Stimulated activated CD4-positive, alpha-beta T cell treated with anti-CD3 and anti-CD28 coated beads, Interleukin-1b, Interleukin-23, amount 100 ng/mL, for 24 hours (primary cell): ENCODE measurements at places on chromosomes 5 and 9.

- no peak for DNase-seq
Measured at GRCh38 chr9:31542384-31543055, 841.9 kb upstream of the ACO1 start.

GRCh38 chr9:120668399-120668798, 45.9 kb downstream of the MEGF9 start:
- DNase-seq, result no peak

DNA sequence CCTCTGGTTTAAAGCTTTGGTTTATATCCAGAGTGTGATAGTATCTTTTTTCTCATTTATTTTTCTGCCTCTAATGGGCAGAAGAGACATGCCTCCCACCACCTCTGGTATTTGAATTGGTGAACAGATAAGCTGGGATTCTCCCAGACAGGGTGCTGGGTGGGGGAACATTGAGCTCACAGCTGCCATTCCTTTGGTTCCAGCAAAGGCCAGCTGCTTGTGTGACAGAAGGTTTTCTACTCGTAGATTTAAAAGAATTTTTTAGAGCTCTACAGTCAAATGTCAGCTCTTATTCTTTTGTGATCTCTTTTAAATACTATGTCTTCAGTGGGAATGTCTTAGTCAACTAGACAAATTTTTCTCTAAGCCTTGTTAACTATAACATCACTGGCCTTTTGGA, 54.7 kb upstream of the ADAMTS16 start:
- no peak for DNase-seq

DNA sequence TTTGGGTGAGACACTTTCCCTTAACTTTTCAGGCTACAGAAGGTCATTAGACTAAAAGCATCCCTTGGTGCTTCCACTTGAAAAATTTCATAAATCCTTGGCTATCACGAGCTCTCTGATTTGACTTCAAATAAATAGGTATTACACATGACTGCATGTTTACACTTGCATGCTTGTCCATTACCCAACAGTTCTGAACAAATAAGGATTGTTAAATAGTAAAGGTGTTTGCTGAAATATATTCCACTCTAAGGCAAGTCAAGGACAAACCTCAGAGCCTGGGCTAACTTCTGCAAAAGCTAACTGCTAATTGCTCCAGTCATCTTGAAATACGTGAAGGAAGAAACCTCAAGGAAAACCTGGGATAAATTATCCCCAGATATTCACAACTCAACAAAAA, 14.5 kb downstream of the FBXW2 start:
- DNase-seq, result no peak

- DNase-seq, result no peak
Measured at GRCh38 chr5:81826128-81826527, 75.2 kb upstream of the SSBP2 start.

DNA sequence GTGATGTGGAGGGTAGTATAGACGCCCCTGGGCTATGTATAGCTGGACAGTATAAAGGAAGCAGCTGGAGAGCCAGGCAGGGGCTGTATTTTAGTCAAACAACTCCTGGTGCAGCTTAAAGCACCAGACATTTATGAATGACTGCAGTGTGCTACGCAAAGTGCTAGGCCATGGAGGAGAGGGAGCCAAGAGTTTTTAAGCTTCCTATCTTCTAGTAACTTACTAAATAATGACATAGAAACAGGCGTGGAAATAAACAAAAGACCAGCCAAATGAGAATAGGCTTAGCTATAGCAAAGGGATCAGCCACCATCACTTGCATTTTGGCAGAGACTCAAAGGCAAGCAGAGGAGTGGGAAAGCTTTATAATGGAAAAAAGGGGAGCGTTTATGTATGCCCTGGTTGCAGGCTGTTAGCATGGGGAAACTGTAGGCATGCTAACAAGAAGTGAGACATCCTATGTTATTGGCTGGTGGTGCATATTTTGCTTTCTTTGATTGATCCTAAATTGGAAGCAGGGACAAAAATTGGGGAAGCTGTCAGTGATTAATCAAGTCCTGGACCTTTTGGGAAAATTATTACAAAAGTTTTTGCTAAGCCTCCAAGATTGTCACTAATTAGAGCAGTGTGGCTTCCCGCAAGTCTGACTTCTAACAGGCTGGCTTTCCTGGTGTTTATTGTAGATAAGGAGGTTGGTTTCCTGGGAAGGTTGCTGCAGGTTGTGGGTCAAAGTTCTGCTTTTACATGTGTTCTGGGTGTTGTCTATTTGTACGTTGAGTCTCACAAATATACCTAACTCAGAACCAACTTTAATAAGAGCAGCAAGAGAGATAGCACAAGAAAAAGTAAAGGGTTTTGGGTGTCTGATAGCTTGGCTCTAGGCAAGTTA, 46.6 kb downstream of the RAB3C start:
- no peak for DNase-seq

- DNase-seq, result no peak
Measured at GRCh38 chr9:74496406-74496805, 729 bp upstream of the RORB start.

DNA sequence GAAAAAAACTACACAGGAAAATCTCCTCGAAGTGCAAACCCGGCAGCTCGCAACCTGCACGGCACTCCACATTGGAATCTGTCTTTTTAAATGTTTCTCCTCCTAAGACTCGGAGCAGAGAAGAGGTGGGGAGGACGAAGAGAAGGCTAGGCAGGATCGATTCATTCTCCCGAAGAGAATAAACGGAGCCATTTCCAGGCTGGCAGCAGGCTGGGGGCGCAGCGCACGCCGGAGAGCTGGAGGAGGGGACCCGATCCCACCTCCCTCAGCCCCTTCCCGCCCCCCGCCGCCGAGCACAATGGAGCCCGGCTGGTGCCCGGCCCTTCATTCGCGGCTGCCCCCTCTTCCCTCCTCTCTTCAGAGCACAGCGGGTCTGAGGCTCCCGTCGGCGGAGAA, 628 bp downstream of the HOMER1 start:
- DNase-seq, result peak; percentile 18

GRCh38 chr9:108345826-108346225, 510.0 kb downstream of the ACTL7B start:
- DNase-seq, result no peak
